Mammary epithelial cell (primary cell): ENCODE measurements at places on chromosomes 2 and 18.

GRCh38 chr18:36775396-36775795 is 53.4 kb downstream of the TPGS2 start:
- DNase-seq, result peak; percentile 4

GRCh38 chr2:39424951-39425350 is 12.1 kb downstream of the MAP4K3 start:
- DNase-seq, result no peak

DNA sequence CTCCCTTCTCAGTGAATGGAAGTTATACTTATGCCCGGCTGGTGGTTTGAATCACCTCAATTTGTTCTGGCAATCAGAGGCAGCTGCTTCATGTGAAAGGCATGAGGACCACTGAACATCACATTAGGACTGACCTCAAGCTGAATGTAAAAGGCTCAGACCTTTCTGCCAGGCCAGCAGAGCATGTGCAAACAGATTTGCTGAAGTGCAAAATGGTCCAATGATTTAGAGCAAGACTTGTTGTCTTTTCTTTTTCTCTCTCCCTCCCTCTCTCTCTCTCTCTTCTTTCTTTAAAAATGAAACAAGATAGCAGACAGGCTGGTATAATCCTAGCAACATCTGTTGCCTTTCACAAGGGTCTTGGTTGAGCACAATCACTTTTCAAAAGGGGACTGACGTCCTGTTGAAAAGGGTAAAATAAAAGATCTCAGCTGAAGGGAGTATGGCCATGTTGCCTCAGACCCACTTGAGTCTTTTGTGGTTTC is 13.3 kb upstream of the CDH7 start:
- no peak for DNase-seq

DNA sequence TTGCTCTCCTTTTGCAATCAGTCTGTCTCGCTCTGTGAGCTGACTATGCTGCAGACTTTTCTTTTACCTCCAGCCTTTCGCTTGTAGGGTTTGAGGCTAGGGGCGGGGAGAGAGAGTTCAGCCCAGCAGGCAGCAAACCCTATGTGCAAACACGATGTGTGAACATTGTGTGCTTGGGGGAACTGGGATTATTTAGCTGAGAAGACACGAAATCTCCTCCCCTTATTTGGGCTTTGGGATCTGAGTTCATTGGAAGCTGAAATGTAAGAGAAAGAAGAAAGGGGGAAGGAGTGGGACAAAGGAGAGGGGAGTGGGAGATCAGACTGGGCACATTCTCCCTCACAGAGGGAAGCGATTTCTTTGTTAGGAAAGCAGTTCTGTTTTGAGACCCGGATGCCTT is 189.6 kb upstream of the TNP1 start:
- DNase-seq, result no peak

DNA sequence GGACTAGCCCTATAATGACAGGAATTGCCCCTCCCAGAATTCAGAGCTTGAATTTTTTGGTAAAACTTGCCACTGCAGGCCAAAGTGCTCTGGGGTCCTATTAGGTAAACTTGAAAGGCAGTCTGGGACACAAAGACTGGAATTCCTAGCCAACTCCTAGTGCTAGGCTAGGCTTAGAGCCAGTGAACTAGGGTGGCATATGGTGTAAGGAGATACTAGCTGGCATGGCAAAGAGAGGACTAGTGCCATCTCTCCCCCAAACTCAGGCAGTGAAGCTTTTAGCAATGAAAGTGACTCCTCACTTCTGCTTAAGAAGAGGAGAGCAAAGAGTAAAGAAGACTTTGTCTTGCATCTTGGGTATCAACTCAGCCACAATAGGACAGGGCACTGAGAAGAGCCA is 410.5 kb upstream of the CNTNAP5 start:
- DNase-seq, result no peak
